ENCODE measurements at places on chromosomes 1 and 21.

GRCh38 chr1:7808253-7808844 lies 24.3 kb downstream of the PER3 start:
- DNase-seq = peak; percentile 43
- H3K4me3 ChIP-seq = no peak overlapping the region
- H3K4me1 ChIP-seq = no peaks in the 10 kb centered on the region
- H3K27ac ChIP-seq = no peak overlapping the region
- no peaks in the 10 kb centered on the region for H3K27me3 ChIP-seq
- H3K36me3 ChIP-seq = peaks cover 23% of the 10 kb centered on the region

DNA sequence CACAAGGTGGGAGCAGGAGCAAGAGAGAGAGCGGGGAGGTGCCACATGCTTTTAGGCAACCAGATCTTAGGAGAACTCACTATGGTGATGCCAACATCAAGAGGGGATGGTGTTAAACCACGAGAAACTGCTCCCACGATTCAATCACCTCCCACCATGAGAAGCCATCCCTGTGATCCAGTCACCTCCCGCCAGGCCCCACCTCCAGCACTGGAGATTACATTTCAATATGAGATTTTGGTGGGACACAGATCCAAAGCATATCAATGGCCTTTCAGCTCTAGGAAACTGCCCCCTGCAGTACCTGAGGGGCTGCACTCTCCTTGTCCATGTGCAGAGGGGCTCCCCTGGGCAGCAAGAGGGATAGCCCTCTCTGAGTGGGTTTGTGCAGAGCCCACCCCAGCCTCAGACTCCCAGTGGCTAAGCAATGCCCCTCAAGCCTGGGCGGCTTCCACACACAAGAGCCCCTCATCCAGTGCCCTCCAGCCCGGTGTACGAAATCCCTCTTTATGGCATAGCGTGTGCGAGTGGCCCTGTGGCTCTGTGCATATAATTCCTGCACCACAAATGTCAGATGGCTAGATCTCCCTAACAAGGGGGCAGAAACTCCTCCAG lies 15.5 kb upstream of the PRDM16 start:
- no peak overlapping the region for H3K4me3 ChIP-seq
- DNase-seq = no peak
- H3K4me1 ChIP-seq = no peaks in the 10 kb centered on the region
- peaks cover 4% of the 10 kb centered on the region for H3K27me3 ChIP-seq
- no peaks in the 10 kb centered on the region for H3K36me3 ChIP-seq
- H3K27ac ChIP-seq = no peak overlapping the region

GRCh38 chr1:40926441-40926840 lies 53.1 kb upstream of the CTPS1 start:
- H3K4me1 ChIP-seq = no peaks in the 10 kb centered on the region
- no peak overlapping the region for H3K4me3 ChIP-seq
- no peaks in the 10 kb centered on the region for H3K27me3 ChIP-seq
- no peak overlapping the region for H3K27ac ChIP-seq

GRCh38 chr1:94303005-94303404 lies 65.6 kb upstream of the ARHGAP29 start:
- H3K4me1 ChIP-seq = no peaks in the 10 kb centered on the region
- no peak overlapping the region for H3K4me3 ChIP-seq
- no peak overlapping the region for H3K27ac ChIP-seq

GRCh38 chr1:162023181-162023546 lies 505 bp downstream of the OLFML2B start:
- no peaks in the 10 kb centered on the region for H3K36me3 ChIP-seq
- H3K27ac ChIP-seq = no peak overlapping the region
- peak overlapping the region; percentile 68 for H3K4me3 ChIP-seq
- peaks cover 13% of the 10 kb centered on the region for H3K4me1 ChIP-seq
- no peak for DNase-seq

DNA sequence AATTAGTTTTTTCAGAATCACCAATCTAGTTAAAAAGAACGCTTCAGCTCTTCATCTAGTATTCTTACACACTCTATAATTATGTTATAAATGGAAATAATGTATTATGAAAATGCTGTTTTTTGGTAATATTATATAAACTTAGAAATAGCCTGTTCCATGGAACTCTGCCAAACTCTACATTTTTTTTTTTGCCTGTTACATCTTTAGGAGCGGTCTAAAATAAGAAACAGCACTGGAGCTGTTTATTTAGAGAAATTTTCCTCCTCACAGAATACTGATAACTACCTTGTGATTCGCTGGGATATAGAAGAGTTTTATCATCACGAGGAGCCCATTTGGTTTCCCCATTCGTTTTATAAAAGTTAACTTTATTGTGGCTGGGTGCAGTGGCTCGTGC lies 58.5 kb downstream of the PKN2 start:
- peaks cover 2% of the 10 kb centered on the region for H3K4me1 ChIP-seq
- H3K4me3 ChIP-seq = no peak overlapping the region
- H3K27me3 ChIP-seq = no peaks in the 10 kb centered on the region
- no peak overlapping the region for H3K27ac ChIP-seq
- no peak for DNase-seq
- H3K36me3 ChIP-seq = peaks cover 18% of the 10 kb centered on the region

GRCh38 chr1:107897438-107898345 lies 67.3 kb downstream of the VAV3 start:
- no peak for DNase-seq
- H3K36me3 ChIP-seq = no peaks in the 10 kb centered on the region
- no peak overlapping the region for H3K4me3 ChIP-seq
- H3K27me3 ChIP-seq = no peaks in the 10 kb centered on the region
- H3K4me1 ChIP-seq = peaks cover 6% of the 10 kb centered on the region
